ENCODE measurements at places on chromosomes 6 and 20.

GRCh38 chr6:105136431-105137350, 43.1 kb downstream of the POPDC3 start:
- no peak for DNase-seq

- no peak for DNase-seq
Observed at GRCh38 chr6:5230081-5230480, 30.7 kb downstream of the LYRM4 start.

GRCh38 chr6:113182370-113183141, 674.6 kb upstream of the MARCKS start:
- no peak for DNase-seq

DNA sequence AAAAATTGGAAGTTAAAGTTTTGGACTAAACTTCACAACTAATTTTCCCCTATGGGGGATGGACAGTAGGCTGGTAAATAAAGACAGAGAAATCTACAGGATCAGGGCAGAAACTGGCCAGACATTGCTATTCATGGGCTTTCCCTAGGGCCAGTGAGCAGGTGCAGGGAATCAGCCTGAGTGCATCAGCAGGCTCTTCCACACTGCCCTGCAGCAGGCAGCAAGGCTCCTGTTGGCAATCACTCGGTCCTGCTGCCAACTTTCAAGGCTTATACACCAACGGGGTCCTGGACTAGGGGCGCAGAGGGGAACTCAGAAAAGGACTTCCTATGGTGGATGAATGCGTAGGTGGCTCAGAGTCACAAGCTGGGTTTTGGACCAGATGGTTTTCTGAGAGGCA, 59.8 kb upstream of the NHSL1 start:
- DNase-seq = no peak

DNA sequence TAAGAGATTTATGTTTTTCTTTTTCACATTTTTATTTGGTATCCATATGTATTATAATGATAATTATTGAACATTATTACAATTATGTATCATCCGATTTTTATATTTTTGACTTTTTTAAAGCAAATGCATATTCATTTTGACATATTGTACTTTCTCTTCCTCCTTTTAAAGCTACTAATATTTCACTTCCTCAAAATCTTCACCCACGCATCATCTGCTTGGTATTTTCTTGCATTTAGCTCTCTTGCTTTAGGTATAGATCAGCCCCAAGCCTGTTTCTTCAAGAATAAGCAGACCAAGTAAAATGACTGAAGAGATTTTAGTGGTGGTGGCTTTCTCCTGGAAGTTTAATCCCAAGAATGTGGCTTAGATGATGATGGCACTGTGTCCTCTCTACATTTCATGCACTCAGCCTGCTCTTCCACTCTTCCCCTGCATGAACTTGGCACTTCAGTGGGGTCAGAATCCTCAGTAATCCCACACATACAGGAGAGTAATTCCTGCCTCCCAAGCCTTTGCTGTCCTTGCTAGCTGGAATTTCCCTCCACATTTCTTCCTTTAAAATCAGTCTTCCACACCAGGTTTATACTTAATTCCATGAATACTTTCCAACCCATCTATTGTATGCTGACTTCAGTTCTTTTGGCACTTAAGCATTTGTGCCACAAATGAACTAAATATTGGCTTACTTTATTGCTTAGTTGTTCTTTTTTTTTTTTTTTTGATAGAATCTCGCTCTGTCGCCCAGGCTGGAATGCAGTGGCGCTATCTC, 8.2 kb downstream of the NCOA7 start:
- no peak for DNase-seq

GRCh38 chr6:105835373-105835772, 250.8 kb upstream of the PRDM1 start:
- DNase-seq = no peak

DNA sequence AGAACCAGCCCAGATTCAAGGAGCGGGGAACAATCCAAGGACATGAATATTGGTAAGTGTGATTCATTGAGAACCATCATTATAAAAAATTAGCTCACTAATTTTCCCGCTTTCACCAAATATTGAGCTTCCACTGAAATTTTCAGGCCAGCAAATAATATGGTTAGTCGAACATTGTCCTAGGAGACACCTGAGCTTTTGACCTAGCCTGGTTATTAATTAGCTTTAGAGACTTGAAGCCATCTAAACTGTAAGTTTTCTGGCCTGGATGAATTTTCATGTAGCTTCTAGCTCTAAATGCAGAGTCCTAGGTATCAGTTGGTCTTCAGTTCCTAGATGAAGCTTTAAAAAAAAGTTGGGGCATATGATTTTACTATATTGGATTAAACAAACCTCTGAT, 17.1 kb upstream of the RALGAPA2 start:
- DNase-seq = no peak

GRCh38 chr20:56212091-56212490, 36.4 kb upstream of the MC3R start:
- DNase-seq = no peak

- no peak for DNase-seq
Observed at GRCh38 chr6:19812512-19813119, 24.6 kb upstream of the ID4 start.

GRCh38 chr6:159035891-159036290, 8.9 kb downstream of the TAGAP start:
- DNase-seq = no peak

- peak; percentile 12 for DNase-seq
Observed at GRCh38 chr6:14743474-14744211, 502.2 kb upstream of the JARID2 start.

DNA sequence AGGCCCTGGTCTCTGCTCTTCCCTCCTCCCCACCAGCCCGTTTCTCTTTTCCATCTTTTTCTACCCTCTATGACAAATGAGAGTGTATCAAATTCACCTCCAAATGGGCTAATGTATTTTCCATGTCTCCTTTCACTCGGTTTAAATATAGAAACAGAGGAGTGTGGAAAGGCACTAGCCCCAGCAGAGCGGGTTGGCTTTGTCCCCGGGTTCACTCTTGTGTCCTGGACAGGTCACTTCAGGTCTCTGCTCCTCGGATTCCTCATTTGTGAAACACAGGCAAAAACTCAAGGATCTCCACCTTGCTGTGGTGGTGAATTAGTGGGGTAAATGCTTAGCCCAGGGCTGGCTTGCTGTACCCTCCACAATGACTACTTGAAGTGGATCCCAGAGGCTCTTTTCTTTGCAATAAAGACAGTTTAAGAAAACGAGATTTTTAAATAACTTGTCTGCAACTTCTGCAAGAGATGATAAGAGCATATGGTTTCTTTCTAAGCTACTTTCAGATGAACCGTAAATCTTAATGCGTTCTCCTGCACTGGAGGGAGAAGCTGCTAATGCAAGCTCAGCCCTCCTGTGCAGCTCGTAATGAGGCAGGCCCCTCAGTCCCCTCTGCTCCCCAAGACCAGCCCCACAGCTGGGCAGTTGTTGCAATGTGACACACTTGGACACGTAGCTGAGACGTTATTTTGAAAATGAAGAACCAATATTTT, 292.9 kb downstream of the THBS2 start:
- DNase-seq = no peak

- no peak for DNase-seq
Observed at GRCh38 chr6:117568831-117569410, 33.4 kb downstream of the GOPC start.

DNA sequence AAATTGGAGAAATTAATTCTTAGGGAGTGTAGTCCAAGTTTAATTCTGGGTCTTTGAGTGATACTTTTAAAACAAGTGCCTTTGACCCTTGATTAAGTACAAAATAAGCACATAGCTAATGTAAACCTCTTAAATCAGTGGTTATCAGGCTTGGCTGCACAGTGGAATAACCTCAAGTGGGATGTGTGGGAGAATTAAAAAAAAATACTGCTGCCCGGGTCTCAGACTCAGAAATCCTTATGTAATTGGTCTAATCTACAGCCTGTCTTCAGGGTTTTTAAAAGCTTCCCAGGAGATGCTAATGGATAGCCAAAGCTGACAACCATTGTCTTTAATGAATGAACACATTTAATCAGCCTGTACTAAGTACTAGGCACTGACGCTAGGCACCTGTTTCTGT, 28.5 kb upstream of the TMEM14A start:
- DNase-seq = no peak

- DNase-seq = no peak
Observed at GRCh38 chr6:31784098-31784925, 7.2 kb upstream of the VWA7 start.

- DNase-seq = no peak
Observed at GRCh38 chr20:59958123-59958522, at the start of gene CDH26. TSS of gene CDH26 (plus strand) at chr20:59958423. CDS start at chr20:59958727, 304 bp downstream.

DNA sequence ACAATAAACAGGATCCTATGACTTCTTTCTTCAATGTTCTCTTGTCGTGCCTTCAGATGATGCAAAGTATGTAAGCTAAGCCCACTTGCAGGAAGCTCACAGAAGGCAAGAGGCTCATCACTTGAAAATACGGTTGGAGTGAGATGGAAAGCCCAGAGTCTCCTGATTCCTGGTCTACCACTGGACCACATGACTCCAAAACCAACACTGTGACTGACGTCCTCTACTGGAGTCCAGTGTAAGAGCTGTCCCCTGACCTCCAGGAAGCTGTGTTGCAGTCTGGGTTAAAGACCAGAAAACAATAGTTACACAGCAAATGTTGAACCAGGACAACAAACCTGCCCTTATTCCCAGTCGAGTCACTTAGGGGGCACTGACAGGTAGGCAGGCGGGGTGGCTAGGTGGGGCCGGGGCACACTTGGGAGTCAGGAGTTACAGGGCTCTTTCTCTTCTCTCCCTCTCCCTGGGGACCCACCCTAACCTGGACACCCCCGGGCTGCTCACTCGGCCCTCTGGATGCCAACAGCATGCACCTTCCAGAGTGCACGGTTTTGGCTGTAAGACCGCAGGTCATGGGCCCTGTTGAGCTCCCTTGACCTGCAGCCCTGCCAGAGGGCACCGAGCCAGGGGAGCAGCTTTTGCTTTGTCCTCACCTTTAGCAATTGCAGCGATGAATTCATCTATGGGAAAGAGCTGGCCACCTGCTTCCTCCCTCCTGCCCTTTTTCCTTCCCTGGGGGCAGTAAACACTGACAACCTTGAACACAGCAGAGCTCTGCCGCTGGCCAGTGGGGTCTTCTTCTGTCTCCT, 7.4 kb downstream of the PCK1 start:
- no peak for DNase-seq

GRCh38 chr20:4371623-4372251, 350.0 kb upstream of the PRND start:
- DNase-seq = no peak

GRCh38 chr6:4180652-4181255, 45.4 kb upstream of the ECI2 start:
- no peak for DNase-seq

DNA sequence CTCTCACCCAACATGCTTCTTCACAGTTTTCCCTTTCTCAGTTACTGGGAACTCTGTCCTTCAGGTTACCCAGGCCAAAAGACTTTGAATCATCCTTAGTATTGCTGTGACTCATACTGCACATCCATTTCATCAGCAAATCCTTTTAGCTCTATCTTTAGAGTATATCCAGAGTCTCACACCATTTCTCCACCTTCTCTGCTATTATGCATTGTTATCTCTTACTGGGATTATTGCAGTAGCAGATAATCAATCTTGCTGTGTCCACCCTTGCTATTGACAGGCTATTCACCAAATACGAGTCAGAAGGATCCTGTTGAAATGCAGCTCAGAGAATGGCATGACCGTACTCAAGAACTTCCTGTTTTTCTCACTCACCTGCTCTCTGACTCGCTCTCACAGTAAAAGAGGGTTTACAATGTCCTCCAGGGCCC, 57.3 kb downstream of the BCKDHB start:
- no peak for DNase-seq

- DNase-seq = no peak
Observed at GRCh38 chr6:48564036-48564820, 453.2 kb upstream of the PTCHD4 start.

- no peak for DNase-seq
Observed at GRCh38 chr6:86030875-86031274, 388.2 kb upstream of the SYNCRIP start.

- no peak for DNase-seq
Observed at GRCh38 chr6:112245511-112246203, 8.7 kb downstream of the LAMA4 start.

GRCh38 chr6:252775-253535, 39.3 kb upstream of the DUSP22 start:
- no peak for DNase-seq

- DNase-seq = no peak
Observed at GRCh38 chr20:36377348-36378326, 71.5 kb downstream of the DLGAP4 start.

- peak; percentile 26 for DNase-seq
Observed at GRCh38 chr20:10219452-10219791, 792 bp downstream of the SNAP25 start.

GRCh38 chr6:48568856-48569255, 457.9 kb upstream of the PTCHD4 start:
- DNase-seq = no peak

GRCh38 chr6:121596441-121596840, 161.0 kb downstream of the GJA1 start:
- no peak for DNase-seq

DNA sequence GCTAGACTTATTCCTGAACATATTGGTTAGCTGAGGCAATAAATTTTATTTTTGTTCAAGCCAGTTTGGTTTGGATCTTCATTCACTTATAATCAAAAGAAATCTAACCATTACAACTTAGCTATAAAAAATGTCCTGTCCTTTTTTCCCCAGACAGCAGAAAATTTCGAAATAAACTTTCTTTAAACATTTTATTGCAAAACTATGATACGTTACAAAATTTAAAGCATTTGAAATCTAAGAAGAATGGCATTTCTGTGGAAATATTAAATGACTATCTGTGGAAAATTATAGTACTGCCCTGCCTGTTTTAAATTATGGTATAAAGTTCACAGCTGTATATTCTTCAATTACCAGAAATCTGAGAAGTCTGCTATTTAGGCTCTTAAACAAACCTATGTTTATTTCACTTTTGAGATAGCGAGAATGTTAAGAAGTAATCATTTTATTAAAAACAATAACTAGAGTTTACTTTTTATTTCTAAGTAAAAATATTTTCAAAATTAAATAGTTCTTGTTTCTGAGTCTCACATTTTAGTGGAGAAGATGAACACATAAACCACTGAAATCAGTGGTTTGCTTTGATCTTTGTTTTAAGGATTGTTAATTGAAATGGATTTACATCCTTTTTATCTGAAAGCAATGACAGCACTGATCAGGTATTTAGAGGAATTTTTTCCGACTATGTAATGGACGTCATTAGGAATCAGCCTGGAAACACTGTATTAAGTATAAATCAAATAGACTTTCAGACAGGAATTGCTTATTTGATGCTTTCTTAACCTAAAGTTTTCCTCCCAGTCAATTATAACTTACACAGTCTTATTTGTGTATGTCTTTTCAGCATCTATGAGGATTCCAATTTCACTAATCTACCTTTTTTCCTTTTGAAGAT, 553.7 kb downstream of the COL12A1 start:
- no peak for DNase-seq

Data from activated T-helper 1 cell treated with anti-CD3 and anti-CD28 coated beads, Interleukin-2, amount 50 U/mL, for 16 hours (primary cell).